ENCODE measurements at places on chromosomes 11 and 22. TPM values are rescaled to one million over a fixed set of nuclear protein-coding genes. Genes with fewer than 3 reads are reported as not detected.
A peak's percentile ranks its signal among the peaks of the same experiment; 100 is the strongest.

DNA sequence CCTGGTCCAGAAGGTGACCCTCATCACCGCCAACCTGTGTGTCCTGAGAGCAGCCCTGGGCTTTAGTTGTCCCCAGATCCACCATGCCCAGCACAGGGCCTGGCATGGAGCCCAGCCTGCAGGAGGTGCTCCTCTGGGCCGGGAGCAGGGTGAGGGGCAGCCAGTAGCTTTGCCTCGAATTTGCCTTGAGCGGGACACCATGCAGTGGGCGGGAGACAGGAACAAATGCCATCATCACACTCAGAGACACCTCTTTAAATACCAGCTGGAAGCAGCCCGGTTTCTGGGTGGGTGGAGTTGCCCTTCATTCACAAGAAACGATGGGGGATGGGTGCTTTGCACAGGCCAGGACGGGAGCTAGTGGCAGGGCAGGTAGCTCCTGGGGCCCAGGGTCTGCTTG is 19.3 kb downstream of the FLRT1 start:
- DNase-seq = peak; percentile 87

Gene AMOTL1
- total RNA-seq = 50.9 TPM

DNA sequence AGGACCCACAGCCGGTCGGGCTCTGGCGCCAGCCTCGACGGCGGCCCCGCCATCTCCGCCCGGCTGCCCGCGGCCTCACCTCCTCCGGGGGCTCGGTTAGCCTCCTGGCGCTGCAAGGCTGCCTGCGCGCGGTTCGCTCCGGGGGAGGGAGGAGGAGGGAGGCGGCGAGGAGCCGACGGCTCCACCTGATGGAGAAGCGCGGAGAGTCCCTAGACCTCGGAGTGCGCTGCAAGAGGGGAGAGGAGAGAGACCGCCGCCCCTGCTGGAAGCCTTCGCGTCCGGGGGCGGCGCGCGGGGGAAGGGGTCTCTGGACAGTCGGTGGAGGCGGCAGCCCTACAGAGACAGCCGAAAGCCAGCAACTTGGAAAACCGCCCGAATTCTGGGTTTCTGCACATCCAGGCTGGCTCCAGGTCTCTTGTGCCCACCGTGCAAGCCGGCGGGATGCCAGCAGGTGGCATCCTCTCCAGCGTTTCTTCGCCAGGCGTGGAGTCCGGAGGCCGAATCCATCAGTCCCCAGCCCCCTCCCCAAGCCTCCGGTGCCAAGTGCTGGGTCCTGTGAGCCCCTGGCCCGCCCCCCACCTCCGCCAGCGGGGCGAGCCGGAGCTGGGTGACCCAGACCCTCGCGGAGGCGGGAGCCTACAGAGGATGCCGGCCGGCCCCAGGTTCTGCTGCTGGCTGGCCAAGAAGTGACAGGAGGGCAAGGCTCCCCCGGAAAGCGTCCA is 2.9 kb upstream of the KIRREL3 start:
- no peak for DNase-seq

DNA sequence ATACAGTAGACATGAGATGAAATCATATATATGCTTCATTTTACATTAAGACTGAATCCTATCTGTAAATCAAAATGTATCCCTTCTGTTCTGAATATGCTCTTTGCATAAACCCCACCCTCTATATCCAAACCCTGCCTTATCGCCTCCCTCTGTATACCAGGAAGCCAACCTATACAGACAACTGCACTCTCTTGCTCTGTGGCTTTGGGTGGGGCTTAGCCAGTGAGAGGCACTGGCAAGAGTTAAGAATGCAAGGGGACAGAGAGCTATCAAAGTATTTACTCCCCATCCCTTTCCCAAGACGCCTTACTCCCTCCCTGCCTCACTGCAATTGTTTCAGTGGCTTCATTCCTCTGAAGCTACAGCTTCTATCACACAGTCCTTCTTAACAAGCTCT is 309.8 kb downstream of the TTC28 start:
- no peak for DNase-seq

GRCh38 chr22:23068096-23068831 is 2.1 kb upstream of the GNAZ start:
- peak; percentile 20 for DNase-seq

Gene CCDC157
- 1.2 TPM for total RNA-seq

- DNase-seq = no peak
These were observed 1431.4 kb downstream of the BRD1 start for GRCh38 chr22:48396091-48396784.

Gene ISX
- not detected for total RNA-seq

DNA sequence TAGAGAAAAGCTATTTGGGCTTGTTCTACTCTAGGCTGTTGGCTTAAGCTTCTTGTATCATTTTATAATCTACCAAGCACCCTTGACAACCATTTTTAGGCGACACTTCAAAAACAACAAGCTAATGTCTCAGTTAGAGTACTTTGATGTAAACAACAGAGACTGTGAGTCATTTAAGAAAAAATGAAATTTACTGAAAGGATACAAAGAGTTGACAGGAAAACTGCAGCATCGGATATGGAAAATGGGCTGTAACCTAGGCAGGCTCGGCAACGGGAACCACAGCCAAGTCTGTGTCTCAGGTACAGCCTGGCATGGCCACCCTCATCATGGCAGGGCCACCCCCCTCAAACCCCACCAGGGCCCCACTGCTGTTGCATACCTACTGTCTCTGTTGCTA is 4.4 kb upstream of the RNF169 start:
- no peak for DNase-seq

GRCh38 chr22:19957445-19957844 is 15.8 kb upstream of the TXNRD2 start:
- DNase-seq = no peak

Gene PTPRJ
- 6.0 TPM for total RNA-seq

Gene RGL4
- total RNA-seq = not detected

Gene APOBEC3F
- 18.2 TPM for total RNA-seq

GRCh38 chr22:40348025-40348658 is 1.8 kb downstream of the ADSL start:
- peak; percentile 32 for DNase-seq

Gene ELFN2
- 0.09 TPM for total RNA-seq

Gene RHOD
- 149 TPM for total RNA-seq

Gene OR51F1
- total RNA-seq = not detected

DNA sequence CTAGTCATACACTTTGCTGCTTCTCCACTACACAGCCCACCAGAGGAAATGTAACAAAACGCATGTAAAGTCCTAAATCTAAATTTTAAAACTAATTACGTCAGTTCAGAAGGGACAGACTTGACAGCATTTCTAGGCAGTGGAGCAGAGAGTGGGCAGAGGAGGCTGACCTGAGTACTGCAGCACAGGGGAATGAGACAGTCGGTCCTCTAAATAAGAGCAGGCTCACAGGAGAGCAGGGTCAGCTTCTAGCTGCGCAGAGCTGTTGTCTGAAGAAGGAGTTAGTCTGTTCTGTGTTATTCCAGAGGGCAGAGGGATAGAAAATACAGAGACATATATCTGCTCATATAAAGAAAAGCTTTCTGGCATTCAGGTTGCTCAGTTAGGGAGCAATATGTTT is 40.3 kb downstream of the JHY start:
- DNase-seq = no peak

Gene APOBEC3H
- 0.63 TPM for total RNA-seq

DNA sequence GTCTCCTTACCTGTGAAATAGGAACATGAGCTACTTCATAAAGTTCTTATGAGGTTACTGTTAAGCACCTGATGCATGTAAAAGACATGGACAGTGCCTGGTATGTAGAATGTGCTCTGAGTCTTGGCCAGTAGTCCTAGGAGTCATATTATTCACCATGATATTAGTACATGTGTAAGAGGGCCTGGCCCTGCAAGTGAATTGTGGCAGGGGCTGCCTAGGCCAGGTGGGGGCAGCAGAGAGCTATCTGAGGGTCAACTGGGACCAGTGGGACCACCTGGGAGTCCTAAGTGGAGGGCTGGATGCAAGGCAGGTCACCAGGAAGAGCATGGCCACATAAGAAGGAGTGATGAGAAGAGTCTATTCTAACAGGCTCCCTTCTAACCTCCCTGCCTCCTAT is 529.5 kb downstream of the SOX6 start:
- peak; percentile 80 for DNase-seq

Gene GLB1L2
- total RNA-seq = 0.20 TPM

Gene KIRREL3
- total RNA-seq = 0.44 TPM

DNA sequence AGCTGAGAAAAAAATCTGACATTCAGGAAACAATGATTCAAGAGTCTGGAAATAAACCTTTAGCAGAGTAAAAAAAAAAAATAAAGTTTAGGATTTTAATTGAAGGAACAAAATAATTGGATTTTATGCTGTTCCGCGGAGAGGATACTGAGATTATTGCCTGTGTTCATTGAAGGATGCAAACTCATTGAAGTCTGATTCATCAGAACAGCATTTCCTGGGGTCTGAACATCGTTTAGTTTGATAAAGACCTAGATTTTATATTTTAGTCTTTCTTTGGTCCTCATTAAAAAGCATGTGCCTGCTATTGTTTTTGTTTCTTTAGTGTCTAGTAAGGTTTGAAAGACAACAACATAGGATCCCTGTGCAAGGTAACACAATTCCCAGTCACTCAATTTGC is 4.5 kb downstream of the TLCD5 start:
- DNase-seq = no peak

- DNase-seq = no peak
These were observed 6.8 kb downstream of the TRPM5 start for GRCh38 chr11:2437516-2437915.

Gene IRAG1
- total RNA-seq = 6.2 TPM

Gene ZBED5
- total RNA-seq = 43.6 TPM

DNA sequence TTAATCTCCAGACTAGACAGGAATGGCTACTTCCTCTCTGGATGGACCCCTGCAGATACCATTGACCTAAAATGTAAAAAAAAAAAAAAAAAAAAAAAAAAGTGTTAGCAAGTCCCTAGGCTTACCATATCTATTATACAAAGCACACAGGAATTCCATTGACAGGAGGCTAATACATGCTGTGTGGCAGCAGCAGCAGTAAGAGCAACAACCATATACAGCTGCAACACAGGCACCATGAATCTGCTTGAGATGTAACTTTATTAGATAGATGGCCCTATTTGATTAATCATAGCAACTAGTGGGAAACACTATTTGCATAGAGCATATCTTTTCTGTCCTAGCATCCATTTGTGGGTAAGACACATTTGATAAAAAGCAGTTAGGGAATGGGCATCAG is 1447.1 kb downstream of the FAM181B start:
- no peak for DNase-seq

DNA sequence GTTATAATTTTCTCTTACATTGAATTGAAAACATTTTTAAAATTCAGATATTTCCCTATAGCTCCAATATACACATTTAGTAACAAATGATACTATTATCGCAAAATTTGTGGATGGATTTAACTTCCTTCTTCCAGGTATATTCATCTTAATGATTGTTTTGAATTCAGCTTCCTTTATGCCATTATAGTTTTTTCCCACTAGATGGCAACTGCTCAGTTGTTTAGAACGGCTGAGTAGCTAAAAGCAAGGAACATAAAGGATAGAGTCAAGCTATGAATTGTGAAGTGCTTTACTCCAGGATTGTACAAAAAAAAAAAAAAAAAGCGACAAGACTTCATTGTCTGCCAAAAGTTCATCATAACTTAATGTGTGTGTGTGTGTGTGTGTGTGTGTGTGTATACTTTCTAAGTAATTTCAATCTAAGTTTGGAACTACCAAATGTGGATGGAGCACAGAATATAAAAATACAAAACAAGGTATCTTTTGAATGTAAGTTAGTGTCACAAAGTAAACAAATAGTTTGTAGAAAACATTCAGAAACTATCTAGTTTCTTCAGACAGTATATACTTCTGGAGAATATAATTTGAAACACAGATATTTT is 846.4 kb downstream of the DLG2 start:
- no peak for DNase-seq

DNA sequence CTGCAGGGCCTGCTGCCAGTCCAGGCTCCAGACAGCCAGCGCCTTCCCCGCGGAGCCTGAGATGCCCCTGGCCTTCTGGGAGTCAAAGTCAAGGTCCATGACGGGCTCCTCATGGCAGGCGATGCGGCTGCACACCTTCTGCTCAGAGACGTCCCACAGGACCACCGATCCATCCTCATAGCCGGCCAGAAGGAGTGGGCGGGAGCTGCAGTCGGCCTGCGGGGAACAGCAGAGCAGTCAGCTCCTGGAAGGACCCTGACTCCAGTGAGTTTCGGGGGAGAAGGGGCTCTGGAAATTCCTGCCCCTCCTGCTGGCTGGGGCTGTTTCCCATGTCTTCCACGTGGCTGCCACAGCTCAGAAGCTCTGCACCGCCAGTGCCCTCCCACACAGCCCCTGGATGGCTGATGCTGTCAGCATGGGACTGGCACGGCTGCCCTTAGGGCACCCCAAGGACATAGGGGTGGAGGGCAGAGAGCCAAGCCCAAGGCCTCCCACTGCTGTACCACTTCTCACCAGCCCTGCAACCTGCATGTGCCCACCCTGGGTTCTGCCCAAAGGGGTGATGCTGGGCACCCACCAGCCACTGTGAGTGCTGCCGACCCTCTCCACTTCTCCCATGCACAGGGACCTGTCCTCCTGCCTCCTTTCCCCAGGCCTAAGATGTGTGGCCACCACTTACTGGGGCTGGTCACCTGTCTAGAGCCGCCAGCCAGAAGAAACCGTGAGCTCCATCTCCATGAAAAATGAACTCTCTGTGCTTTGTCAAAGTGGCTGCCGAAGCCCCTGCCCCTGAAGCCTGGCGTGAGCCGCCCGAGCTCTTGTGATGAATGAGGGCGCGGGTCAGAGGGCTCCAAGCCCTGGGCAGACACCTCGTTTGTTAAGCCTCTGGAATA is 41.7 kb downstream of the TBX1 start:
- DNase-seq = no peak

DNA sequence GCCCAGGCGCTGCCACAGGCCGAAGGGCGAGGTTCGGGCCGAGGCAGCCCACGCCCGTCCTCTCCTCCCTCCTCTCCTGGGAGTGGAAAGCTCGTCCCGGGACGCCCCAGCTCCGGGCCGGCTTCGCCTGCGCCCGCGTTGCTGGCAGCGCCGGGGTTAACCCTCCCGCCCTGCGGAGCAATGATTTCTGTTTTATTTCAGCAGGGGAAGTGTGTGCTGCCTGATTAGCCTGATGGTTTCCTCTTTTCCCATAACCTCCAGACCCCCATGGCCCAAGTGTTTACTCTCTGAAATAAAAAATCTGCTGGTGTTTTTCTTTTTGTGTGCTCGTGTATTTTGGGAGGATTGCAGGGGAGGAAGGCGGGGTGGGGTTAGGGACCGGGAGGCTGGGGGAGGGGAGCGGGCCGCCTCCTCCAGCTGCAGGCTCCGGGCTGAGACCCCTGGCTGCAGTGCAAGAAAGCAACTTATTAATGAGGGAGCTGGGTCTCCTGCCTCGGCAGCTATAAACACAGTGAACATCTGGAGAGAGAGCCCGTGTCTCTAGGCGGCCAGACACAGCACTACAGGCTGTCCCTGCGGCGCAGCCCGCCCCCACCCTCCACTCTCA is 38.6 kb downstream of the ETS1 start:
- DNase-seq = peak; percentile 81

Gene PDE3B
- total RNA-seq = 10.4 TPM
